Kidney epithelial cell (primary cell): ENCODE measurements at places on chromosomes 2 and 18.

DNA sequence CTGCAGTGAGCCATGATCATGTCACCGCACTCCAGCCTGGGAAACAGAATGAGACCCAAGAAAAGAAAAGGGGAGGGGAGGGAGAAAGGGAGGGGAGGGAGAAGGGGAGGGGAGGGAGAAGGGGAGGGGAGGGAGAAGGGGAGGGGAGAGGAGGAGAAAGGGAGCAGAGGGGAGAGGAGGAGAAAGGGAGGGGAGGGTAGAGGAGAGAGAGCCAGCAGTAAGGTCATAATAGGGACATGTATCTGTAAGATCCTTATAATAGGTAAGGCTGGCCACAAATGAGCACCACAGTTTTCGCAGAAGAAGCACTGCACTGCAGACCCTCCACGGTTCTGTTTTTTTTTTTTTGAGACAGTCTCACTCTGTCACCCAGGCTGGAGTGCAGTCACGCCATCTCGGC lies 62.6 kb downstream of the STPG4 start:
- DNase-seq, result no peak

- no peak for DNase-seq
These were observed 77.2 kb downstream of the ADD2 start for GRCh38 chr2:70690846-70691245.

- DNase-seq, result no peak
These were observed 170.8 kb downstream of the PRKCE start for GRCh38 chr2:45822272-45822630.

GRCh38 chr2:113840518-113840917 lies 49.4 kb upstream of the ACTR3 start:
- DNase-seq, result no peak

GRCh38 chr2:240256704-240257637 lies 116.5 kb upstream of the OTOS start:
- no peak for DNase-seq

- DNase-seq, result no peak
These were observed 2.9 kb downstream of the GPR45 start for GRCh38 chr2:105244451-105244850.

GRCh38 chr2:39839261-39839848 lies 60.3 kb upstream of the THUMPD2 start:
- no peak for DNase-seq

- no peak for DNase-seq
These were observed 147.3 kb downstream of the RDH14 start for GRCh38 chr2:18412980-18413675.

GRCh38 chr2:200051611-200051945 lies 96.2 kb downstream of the MAIP1 start:
- DNase-seq, result no peak

- DNase-seq, result peak; percentile 55
These were observed 27.3 kb upstream of the EVA1A start for GRCh38 chr2:75587954-75588587.

DNA sequence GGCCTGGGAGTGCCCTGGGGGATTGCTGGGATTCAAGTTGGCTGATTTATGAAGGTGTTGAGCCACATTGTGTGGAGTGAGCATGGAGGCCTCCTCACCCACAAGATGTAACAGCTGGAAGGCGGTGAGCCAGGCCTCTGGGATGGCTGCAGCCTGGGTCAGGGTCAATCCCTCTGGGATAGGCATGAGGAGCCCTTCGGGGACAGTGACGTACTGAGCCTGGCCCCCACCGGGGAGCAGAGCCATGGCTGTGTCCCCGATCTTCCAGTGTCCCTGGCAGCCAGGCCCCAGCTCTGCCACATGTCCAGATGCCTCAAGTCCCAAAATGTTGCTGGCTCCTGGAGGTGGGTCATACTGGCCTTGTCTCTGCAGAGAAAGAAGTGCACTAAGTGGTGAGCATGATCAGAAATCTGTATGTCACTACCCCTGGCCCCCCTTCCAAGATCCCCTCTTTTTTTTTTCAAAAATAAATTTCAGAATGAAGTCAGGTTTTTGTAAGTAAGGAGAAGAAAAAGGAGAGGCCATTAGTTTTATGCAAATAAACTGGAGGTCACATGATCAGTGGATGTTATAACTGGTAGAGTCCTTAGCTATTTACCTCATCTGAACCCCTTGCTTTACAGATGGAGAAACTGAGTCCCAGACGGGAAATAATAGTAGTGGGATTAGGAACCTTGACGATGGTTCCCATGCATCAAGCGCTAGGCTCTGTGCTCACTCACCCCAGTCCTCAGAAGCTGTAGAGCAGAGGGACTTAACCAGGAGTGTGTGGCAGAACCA lies 1.7 kb downstream of the TP53I3 start:
- DNase-seq, result no peak

DNA sequence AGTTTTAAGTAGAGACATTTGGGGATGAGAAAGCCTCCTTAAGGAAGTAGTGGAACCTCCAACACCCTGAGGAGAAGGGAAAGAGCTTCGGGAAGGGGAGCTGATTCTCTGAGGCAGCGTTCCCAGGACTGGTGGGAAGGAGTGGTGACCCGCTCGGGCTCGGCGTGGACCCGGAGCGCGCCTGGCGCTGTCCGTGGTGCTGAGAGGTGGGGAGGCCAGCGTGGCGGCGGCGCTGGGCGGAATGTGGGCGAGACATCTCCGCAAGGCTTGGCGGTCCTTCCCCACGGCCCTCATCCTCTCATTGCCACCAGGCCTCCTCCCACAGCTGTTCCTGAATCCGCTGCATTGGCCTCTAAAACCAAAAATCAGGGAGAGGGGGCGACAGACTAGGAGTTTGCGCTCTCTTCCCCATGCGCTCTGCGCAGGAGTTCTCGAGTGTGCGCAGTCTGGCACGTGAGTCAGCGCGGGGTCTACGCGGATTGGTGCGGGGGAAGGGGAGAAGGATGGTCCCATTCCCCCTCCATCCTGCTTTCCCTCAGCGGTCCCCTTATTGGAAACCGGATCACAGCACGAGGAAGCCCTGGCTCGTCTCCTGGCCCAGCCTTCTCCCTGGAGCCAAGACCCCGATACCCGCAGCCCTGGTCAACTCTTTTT lies 857 bp downstream of the RESP18 start:
- DNase-seq, result no peak

DNA sequence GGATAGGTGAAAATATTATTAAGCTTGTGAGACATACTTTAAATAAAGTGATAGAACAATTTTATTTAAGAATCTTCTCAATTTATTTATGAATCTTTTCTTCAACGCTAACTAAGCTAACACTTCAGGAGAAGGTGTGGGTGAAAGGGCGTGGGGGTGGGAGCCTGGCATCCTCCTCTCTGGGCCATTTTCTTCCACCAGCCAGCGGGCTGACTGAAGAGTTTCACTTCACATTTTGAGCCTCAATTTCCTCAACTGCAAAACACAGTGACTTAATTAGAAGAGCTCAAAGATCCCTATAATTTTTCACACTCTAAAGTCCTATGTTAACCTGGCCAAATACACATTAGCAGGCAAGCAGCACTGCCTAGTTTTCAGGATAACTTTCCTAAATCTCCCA lies 94.8 kb downstream of the FTCDNL1 start:
- no peak for DNase-seq

DNA sequence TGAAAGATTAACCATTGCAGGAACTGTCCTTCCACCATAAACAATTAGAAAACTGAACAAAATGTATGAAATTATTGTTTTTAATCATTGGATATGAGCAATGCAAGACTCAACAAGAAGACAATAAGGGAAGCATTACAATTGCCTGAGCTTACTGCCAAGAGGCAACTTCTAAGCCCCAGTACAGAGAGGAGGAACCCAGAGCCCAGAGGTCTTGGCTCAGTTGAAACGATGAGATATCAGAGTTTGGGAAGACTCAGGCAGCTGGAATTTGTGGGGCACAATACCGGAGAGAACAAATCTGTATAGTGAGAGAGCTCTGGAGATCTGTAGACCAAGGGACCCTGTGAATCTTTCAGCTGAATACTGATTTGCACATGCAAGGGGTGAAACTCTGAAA lies 80.6 kb upstream of the ZFP36L2 start:
- DNase-seq, result no peak

- no peak for DNase-seq
These were observed 84.5 kb downstream of the POU3F3 start for GRCh38 chr2:104938231-104938941.

GRCh38 chr2:30232801-30233130 lies 1.4 kb downstream of the LBH start:
- no peak for DNase-seq

DNA sequence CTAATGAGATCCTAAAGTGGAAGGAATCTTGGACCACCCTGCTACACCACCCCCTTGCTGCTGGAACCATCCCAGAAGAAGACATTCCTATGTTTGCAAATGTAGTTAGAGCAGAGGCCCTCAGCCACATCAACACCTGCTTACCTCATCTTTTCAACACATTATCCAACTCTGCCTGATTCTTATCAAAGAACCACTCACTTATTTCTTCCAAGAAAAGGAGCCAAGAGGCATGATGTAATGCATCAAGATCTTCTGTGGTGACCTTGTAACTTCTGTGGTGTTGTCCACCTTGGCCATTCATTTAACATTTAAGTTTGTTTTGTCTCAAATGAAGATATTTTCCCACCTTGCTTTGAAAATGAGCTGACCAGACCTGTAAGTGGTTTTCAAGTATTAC lies 338.1 kb downstream of the CTNNA2 start:
- DNase-seq, result no peak

DNA sequence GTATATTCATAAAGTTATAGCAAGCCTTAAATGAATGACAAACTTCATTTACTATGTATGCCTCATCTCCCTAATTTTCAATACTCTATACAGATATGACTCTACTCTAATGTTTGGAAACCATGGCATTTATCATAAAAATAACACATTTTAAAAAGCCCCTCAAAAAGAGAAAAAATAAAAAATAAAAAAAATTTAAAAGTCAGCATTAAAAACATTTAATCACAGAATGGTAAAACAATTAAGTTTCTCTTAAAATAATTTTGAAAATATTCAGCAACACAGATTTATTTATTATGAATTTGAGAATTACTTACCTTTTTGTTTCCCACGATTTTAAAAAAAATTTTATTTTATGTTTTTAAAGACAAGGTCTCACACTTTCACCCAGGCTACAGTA lies 65.0 kb upstream of the CDKL4 start:
- DNase-seq, result no peak

DNA sequence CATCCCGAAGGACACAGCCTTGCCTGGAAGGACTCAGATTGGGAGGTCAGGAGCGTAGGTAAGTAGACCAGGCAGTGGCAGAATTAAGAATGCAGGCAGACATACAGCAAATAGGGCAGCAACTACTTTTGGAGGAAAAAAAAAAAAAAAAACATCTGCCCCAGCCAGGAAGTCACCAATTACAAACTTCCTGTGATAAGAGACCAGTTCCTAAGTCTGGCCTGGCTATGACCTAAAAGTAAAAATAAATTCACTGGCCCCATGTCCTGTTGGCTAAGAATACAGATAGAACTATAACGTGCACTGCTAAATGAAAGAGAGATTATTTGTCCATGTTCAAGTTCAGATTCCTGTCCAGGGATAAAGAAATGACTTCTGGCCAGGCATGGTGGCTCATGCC lies 45.2 kb upstream of the NOSTRIN start:
- DNase-seq, result no peak

- no peak for DNase-seq
These were observed 543.6 kb upstream of the SOX11 start for GRCh38 chr2:5148392-5149085.

DNA sequence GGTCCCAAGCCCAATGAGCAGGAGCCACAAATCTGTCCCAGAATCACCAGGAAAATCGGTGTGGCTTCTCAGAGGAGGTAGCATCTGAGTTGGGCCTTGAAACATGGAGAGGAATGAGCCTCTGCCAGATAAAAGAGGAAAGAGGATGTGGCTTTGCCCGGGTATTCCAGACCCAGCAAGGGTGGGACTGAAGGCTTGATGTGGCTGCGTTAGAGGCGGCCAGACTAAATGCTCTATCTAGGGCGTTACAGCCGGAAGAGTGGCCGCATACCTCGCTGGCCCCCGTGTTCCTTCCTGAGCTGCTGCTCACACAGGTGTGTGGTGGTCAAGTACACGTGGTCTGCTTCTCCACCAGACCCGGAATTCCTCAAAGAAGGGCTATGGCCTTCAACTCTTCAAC lies 33.9 kb upstream of the POMC start:
- no peak for DNase-seq

GRCh38 chr2:23379220-23379695 lies 5.7 kb upstream of the KLHL29 start:
- no peak for DNase-seq

DNA sequence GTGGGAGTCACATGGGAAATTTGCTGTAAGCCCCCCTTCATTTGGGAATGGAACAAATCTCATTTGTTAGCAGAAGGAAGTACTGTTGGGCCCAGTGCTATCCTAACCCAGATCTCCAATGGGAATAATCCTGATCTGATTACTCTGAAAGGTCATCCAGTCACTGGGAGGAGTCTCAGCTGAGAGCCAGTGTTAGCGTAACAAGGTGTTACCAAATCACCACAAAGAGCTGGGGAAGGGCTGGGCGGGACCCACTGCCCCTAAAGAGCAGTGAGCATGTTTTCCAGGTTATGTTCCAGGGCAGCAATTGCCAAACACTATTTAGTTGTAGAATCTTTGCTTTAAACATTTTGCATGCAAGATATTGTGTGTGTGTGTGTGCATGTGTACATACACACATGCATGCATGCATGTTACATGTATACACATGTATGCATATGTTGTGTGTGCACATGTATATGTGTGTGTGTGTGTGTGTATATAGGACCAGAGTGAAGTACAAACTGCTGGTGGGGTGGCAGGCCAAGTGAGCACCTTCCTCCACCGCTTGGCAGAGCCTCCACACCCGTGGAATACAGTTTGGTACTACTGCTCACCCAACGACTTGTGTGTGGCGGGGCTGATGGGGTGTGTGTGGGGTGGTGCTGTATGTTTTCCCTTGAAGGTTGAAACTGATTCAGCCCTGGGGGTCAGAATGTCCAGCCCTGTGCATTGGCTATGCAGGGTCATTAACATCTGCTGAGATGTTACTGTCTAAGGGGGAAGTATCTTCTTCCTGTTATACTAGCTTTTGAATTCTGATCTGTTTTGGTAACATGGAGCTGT lies 15.2 kb downstream of the INPP5D start:
- DNase-seq, result no peak

DNA sequence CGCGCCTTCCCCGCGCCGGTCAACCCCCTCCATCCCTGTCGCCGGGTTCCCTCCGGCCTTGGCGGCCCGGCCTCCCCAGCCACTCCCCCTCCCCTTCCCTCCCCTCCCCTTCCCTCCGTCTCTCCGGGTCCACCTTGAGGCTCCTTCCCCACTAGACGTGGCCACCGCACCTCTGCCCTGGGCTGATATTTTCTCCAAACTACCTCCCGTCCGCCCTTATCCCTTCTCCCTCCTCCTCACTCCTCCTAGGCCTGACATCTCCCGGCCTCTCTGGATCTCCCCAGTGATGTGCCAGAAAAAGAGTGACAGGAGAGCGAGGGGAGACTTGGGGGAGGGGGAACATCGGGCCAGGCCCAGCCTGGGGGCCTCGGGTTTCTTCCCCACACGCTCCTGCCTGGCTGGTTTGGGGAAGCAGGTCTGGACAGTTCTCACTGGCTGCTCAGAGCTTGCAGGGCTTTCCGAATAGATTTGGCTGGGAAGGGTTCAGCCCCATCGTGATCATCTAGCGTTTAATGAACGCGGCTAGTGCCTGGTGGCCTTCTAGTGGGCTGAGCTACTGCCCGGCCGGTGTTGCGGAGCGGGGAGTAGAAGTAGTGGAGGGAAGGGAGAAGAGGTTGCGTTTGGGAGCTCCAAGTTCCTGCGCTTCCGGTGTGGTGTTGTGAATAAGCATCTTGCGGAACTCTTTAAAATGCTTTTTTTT lies 641 bp downstream of the MAPRE3 start:
- no peak for DNase-seq
